ENCODE measurements at places on chromosomes 5 and 9.

DNA sequence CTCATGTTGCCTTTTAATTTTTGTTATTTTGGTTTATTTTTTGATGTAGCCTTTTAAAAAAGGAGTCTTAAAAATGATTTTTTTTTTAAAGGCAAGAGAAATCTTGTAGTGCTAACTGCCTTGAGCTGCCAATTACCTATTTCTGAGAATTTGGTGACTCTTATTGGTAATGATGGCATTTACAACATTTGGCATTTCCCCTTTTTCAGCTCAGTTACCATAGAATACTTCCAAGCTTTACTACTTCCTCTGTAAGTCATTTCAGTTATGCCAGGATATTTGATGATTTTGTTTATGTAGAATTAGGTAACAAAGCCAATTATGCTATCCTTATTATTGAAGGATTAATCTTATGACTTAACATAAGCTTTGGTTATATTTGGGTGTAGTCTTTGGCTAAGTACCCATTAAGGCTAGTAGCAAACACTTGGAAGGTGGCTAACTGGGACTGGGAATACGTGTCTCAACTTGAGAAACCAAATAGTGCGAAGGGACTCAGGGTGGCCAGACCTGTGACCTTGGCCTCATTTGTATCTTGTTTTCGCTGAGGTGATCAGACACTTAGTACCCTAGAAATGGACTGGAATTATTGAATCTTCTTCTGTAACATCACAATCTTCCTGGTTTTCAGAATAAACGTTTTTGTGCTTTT lies 27.7 kb downstream of the CDC37L1 start:
- DNase-seq: no peak

DNA sequence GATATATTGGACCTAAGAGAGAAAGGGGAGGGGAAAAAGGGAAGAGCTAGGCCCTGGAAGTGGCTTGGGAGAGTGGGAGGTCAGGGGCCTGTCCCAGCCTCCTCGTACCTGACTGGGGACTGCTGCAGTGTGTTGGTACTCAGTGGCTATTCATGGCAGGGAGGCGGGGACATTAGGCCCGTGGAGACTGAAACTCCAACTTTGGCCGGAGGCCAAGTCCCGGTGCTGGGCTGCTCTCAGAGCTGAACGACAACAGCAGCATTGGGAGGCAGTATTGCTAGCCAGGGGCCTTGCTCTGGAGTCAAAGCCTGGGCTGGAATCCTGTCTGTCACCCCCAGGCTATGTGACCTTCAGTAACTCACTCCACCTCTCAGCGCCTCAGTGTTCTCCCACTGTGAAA lies 37.8 kb downstream of the NEURL1B start:
- no peak for DNase-seq

DNA sequence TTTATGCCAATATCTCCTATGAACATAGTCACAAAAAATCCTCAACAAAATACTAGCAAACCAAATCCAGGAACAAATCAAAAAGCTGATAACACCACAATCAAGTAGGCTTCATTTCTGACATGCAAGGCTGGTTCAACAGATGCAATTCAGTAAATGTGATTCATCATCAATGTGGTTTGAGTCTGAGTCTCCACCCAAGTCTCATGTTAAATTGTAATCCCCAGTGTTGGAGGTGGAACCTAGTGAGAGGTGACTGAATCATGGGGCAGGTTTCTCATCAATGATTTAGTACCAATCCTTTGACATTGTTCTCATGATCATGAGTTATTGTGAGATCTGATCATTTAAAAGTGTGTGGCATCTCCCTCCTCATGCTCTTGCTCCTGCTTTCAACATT lies 1072.7 kb downstream of the NR2F1-AS1 start:
- DNase-seq: no peak

DNA sequence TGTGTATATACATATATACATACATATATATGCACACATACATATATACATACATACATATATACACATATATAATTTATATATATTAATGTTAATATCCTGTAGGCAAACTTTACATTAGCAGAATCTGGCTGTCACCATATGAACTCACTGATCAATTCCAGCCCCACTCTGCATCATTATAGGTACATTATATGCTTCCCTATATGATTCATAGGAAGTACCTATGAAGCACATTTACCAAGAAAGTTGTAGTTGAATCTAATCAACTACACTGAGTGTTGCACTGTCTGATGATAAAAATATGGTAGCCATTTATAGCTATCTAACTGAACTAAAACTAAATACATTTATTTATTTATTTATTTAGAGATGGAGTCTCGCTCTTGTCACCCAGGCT lies 5.5 kb upstream of the SPATA6L start:
- no peak for DNase-seq
